Fibroblast of villous mesenchyme (primary cell): ENCODE measurements at places on chromosomes 3 and 15. TPM values are rescaled to one million over a fixed set of nuclear protein-coding genes. Genes with fewer than 3 reads are reported as not detected.

GRCh38 chr15:57502116-57502515 lies 89.6 kb upstream of the MYZAP start:
- no peak for DNase-seq

MUC4 gene
- not detected in 2 replicates for total RNA-seq

HDC gene
- total RNA-seq, result not detected in 2 replicates

DNA sequence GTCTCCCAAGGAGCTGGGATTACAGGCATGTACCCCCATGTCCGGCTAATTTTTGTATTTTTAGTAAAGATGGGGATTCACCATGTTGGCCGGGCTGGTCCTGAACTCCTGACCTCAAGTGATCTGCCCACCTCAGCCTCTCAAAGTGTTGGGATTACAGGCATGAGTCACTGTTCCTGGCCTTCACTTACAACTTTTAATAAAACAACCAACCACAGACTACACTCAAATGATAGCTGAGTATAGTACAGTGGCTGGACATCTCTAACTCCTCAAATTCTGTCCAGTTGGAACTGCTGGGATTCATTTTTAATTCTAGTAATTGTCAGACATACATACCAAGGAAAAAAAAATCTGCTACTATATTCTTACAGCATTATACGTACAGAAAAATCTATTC lies 71.0 kb downstream of the PBRM1 start:
- peak; percentile 8 for DNase-seq

- no peak for DNase-seq
Measured at GRCh38 chr15:82545002-82545401, 4.7 kb upstream of the RPS17 start.

- DNase-seq, result no peak
Measured at GRCh38 chr3:188197388-188197847, 43.5 kb downstream of the LPP start.

- DNase-seq, result no peak
Measured at GRCh38 chr3:99863588-99863987, 45.9 kb downstream of the CMSS1 start.

- DNase-seq, result no peak
Measured at GRCh38 chr3:14019459-14019858, 105.2 kb downstream of the CHCHD4 start.

SAMMSON gene
- total RNA-seq, result not detected in 2 replicates
